Chondrocyte (in vitro differentiated cells): ENCODE measurements at places on chromosomes 3 and 15. TPM values are rescaled to one million over a fixed set of nuclear protein-coding genes. Genes with fewer than 3 reads are reported as not detected.

The ATG7 gene
- 27.4 to 34.3 TPM (median 29.0 TPM) in 3 replicates for total RNA-seq

The TMIE gene
- total RNA-seq, result 0.25 TPM in 1 of 3 replicates, not detected in the others

The CCPG1 gene
- total RNA-seq, result 218 to 305 TPM (median 220 TPM) in 3 replicates

GRCh38 chr15:55389264-55389607 lies 18.9 kb downstream of the CCPG1 start:
- no peak for DNase-seq

- no peak for DNase-seq
Observed at GRCh38 chr15:101156509-101157159, 95.2 kb downstream of the CHSY1 start.

The FGF7 gene
- 1.1 TPM in 1 of 3 replicates, not detected in the others for total RNA-seq

GRCh38 chr3:44324584-44324983 lies 14.0 kb upstream of the TCAIM start:
- DNase-seq, result no peak

DNA sequence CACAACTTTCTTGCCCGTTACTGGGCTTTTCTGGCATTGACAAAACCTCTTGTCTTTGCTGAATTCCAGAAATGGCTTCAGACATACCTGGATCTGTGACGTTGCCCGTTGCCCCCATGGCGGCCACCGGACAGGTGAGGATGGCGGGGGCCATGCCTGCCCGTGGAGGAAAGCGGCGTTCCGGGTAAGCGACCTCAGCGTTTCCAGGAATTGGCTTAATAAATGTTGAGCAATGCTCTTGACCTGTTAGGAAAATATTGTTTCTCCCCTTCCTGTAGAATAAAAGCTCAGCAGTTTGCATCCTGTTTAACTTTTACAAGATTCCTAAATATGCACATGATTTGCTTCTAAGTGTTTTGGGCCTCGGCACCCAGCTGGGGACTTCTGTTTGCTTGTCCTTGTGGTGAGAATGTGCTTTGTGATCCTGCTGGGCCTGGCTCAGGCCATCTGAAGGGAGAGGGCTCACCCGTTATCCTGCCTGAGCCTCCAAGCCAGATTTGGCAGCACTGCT lies 46.7 kb downstream of the ARNT2 start:
- DNase-seq, result no peak

The CLEC3B gene
- 47.1 to 105 TPM (median 50.3 TPM) in 3 replicates for total RNA-seq
